ENCODE measurements at places on chromosomes 16 and 17. TPM values are rescaled to one million over a fixed set of nuclear protein-coding genes. Genes with fewer than 3 reads are reported as not detected.

Gene GUCY2D
- total RNA-seq: not detected

Gene OR1A1
- not detected for total RNA-seq

Gene CCL17
- not detected for total RNA-seq

Gene PRSS53
- 1.2 TPM for total RNA-seq

Gene PRAC1
- total RNA-seq: not detected

Gene BICDL2
- 0.25 TPM for total RNA-seq

Gene PLXDC1
- total RNA-seq: 15.4 TPM

Gene NPIPB8
- total RNA-seq: 0.06 TPM

Gene ABCA6
- total RNA-seq: 98.0 TPM

Gene PYCARD
- 48.0 TPM for total RNA-seq

Gene ANKRD40CL
- not detected for total RNA-seq

Gene DPEP1
- total RNA-seq: not detected

Gene TAOK2
- total RNA-seq: 33.8 TPM

Gene TEDC2
- 2.1 TPM for total RNA-seq

Gene IRX3
- total RNA-seq: 16.8 TPM

Gene TBC1D3C
- total RNA-seq: not detected

Gene VMO1
- total RNA-seq: 0.94 TPM

Gene KRT16
- not detected for total RNA-seq

Gene RCVRN
- not detected for total RNA-seq

Gene RASL10B
- 2.4 TPM for total RNA-seq

Gene GJD3
- total RNA-seq: 12.1 TPM

Gene KRTAP1-1
- not detected for total RNA-seq

Gene KCNJ18
- total RNA-seq: not detected

Gene B9D1
- total RNA-seq: 25.5 TPM

Gene TBC1D26
- total RNA-seq: not detected

Gene ORC6
- total RNA-seq: 2.6 TPM

Gene CARD14
- total RNA-seq: 0.15 TPM

Gene NPW
- total RNA-seq: 6.9 TPM

Gene WNT9B
- total RNA-seq: not detected

Gene HSD17B1
- total RNA-seq: 0.10 TPM

Gene CPNE7
- 1.8 TPM for total RNA-seq

Gene CENPT
- total RNA-seq: 25.8 TPM

Gene CES3
- not detected for total RNA-seq

Gene KRT15
- 0.59 TPM for total RNA-seq

Gene HSD11B2
- total RNA-seq: 0.93 TPM

Gene ASGR1
- 0.25 TPM for total RNA-seq

Gene CHST4
- not detected for total RNA-seq

Gene FAM20A
- total RNA-seq: 62.7 TPM

Gene RPH3AL
- total RNA-seq: 2.1 TPM

Gene GDPD3
- 1.00 TPM for total RNA-seq

Gene LRRC37A
- total RNA-seq: 0.56 TPM

Gene STAC2
- 0.24 TPM for total RNA-seq

Gene AOC3
- total RNA-seq: 3.3 TPM

Data from cardiac ventricle fibroblast (primary cell).